Spinal cord (tissue), 10 donors: ENCODE measurements at places on chromosomes 6 and 20. TPM values are rescaled to one million over a fixed set of nuclear protein-coding genes. Genes with fewer than 3 reads are reported as not detected.

Gene GPSM3
- 9.3 TPM for total RNA-seq

Gene CYP39A1
- 10.8 TPM for total RNA-seq

DNA sequence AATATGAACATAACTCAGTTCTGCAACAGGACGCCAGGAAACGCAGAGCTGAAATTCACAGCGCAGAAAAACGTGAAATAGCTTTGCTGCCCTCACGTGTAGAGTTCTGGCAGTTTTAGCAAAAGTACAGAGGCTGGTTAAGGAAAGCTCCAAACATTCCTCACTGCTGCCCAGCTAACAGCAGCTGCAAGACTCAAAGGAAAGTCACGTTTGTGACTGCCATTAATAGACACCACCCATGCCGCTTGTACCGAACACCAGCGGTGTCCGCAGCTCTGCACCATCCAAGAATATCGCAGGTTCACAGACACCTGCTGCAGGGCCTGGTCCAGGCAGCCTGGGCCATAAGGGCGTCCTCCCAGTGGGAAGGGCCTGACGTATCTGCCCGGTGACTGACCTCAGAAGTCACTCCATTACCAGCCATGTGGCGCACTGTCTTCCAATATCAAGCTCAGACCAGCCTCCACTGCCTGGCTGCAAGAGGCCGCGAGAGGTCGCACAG is 61.4 kb downstream of the WDR27 start:
- DNase-seq: no peak

DNA sequence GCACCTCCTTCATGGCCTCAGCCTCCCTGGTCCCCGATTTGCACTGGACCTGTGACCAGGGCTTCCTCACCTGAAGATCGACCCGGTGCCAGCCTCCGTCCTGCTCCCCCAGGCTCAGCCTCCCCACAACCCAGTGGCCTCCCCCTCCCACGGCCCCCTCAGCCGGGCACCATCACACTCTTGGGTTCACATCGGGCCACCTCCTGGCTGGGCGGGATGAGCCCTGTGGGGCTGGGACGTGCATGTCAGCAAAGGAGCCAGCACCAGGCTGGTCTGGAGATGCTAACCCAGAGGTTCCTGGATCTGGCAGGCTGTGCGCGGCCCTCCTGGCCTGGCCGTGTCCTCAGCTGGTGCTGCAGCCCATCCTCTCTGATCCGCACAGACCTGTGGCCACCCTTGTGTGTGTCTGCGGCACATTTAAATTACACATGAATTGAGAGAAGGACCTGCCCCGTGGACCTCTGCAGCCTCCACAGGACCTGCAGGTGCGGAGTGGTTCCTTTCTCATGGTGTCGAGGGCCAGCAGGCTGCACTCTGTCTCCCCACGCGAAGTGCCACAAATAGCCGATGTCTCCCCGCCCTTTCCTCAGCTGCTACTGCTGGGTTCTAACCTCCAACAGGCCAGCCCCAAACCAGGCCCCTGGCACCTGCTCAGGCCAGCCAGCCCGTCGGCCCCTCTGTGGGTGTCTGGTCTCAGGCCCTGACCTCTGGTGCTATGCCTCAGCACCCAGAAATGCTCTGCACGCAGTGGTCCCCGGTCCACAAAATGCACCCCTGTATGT is 237.5 kb downstream of the ERMARD start:
- no peak for DNase-seq

Gene NCOA3
- total RNA-seq: 41.3 TPM

Gene MAFB
- 7.3 TPM for total RNA-seq

GRCh38 chr6:14664621-14665315 is 547.2 kb downstream of the CD83 start:
- DNase-seq: no peak

Gene TMC2
- 0.94 TPM for total RNA-seq

- DNase-seq: peak; percentile 18
Observed at GRCh38 chr20:11553603-11554002, 364.1 kb upstream of the BTBD3 start.
